Epithelial cell of alveolus of lung (primary cell): ENCODE measurements at places on chromosomes 5 and 9. TPM values are rescaled to one million over a fixed set of nuclear protein-coding genes. Genes with fewer than 3 reads are reported as not detected.

GFPT2 gene
- total RNA-seq = 25.4 and 126 TPM in 2 replicates

DOCK2 gene
- 1.6 and 3.6 TPM in 2 replicates for total RNA-seq

DUSP1 gene
- total RNA-seq = 207 and 269 TPM in 2 replicates

PCDHB16 gene
- 0.08 and 0.13 TPM in 2 replicates for total RNA-seq
